CD4-positive, alpha-beta T cell treated with Interleukin-17A for 4 hours (primary cell): ENCODE measurements at places on chromosomes 1 and 21.

- no peak for DNase-seq
Observed at GRCh38 chr1:101040666-101041065, 15.1 kb upstream of the DPH5 start.

- no peak for DNase-seq
Observed at GRCh38 chr1:83818916-83819315, 180.0 kb downstream of the TTLL7 start.

DNA sequence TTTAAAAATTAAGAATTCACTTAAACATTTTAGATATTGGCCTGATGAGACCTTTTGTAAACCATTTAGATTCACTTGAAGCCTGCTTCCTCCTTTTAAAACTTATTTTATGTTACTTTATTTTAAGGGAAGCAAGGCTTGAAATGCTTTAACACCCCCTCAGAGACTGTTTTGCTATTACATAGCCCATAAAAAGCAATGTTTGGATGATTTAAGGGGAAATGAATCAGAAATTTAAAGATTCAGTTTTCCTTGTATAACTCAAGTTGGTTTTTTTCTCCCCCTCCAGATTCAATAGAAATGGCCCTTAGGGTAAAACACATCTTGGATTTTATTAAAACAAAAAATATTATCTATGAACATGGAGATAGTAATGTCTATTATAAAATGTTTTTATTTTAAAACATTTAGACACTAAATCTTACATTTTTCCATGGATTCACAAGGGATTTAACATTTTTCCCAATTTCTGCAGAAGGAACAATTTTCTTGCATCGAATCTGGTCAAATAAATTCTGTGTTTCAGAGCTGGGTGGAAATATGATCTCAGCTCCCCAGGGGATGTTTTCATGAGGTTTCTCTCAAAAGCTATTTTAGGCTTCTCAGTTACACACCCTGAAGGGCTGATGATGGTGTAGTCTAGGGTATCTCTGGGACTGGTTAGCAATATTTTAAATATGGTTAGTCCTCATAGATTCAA, 69.3 kb upstream of the WARS2 start:
- DNase-seq, result no peak

GRCh38 chr1:205656236-205656635, 24.1 kb downstream of the SLC45A3 start:
- no peak for DNase-seq

GRCh38 chr1:230824919-230825721, 43.2 kb downstream of the C1orf198 start:
- no peak for DNase-seq

- no peak for DNase-seq
Observed at GRCh38 chr1:161082996-161083747, 6.2 kb downstream of the NECTIN4 start.

- no peak for DNase-seq
Observed at GRCh38 chr21:37008724-37009123, 2.2 kb downstream of the RIPPLY3 start.

DNA sequence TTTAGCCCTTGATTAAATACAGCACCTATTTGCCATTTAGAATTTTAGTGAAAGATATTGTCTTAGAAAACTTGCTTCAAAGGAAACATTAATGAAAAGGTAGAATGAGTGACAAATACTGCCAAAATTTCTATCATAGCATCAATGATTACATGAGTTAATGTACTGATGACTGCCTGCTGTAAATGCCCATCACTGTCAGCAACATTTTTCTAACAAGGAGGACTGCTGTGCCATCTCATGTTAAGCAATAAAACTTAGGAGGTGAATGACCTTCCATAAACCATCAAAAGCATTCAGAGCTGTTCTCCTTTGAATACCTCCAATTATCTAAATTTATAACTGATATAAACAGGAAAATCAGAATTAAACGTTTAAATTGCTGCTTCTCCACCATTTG, 54.3 kb downstream of the GRIK1 start:
- DNase-seq, result no peak

DNA sequence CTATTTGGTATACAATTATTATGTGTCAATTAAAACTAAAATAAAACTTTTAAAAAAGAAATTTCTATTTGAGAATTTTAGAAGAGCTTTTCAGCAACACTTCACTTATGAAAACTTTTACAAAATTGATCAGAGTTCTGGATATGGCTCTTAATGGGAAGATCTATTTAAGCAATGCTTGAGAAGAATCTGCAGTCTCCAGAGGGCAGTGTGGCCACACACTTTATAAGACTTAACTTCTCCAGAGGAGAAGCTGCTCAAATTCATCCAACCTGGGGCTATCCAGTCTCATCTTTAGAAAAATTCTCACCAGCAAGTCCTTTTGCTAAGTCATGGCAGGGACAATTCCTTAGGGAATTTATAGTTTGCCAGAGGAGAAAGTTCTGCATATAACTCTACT, 25.2 kb upstream of the AGO1 start:
- no peak for DNase-seq

GRCh38 chr1:158112994-158113758, 67.5 kb upstream of the CD1D start:
- peak; percentile 58 for DNase-seq

DNA sequence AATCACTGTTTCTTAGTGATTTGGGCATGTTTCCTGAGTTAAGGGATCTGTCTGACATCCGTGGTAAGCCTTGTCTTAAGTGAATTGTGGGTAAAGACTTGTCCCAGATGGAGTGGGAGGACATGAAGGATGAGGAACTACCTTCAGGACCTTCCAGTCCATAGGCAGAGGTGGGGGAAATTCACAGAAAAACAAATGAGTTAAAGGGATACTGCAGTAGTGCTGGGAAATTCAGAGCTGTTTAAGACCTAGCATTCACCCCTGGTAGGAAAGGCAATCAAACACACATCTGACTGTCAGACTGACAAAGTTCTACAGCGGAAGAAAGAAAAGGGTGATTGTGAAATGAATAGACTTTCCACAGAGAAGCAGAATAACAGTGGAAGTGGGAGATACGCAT, 3.0 kb downstream of the GNAT2 start:
- no peak for DNase-seq

GRCh38 chr21:27683292-27683691, 716.4 kb upstream of the ADAMTS5 start:
- no peak for DNase-seq

GRCh38 chr1:47228644-47229030, 3.4 kb downstream of the TAL1 start:
- DNase-seq, result no peak

DNA sequence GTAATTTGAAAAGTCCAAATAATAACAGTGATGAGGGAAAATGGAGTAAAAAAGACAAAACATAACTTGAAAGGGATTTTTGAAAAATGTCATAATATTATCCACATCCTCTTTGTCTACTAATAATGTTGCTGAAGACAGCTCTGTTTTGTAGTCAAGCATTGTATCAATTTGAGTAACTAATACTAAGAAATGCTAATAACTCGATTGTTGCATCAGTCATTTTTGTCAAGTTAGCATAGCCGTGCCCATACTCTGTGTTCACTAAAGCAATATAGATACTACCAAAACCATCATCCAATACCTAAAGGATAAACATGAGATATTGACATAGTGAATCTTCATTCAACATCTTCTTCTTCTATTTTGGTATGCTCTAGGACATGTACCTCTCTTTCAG, 17.3 kb downstream of the PDC start:
- DNase-seq, result no peak

GRCh38 chr1:160748181-160748877, 9.3 kb downstream of the SLAMF7 start:
- DNase-seq, result no peak

DNA sequence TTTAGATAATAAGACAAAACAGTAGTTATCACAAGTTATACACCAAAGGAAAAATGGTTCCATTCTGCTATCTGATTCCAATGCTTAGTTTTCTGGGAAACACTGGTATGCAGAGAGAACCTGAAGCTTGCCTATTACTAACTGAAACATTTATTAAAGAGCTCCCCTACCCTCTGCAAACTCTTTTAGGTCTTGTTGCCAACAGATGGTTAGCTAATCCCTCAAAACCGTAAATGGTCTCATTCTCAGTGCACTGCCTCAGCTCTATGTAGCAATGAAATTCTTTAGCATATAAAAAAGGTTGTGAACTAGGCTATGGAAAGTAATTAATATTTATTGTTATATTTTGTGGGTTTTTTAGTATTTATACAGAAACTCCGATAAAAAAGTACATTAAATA, 20.4 kb downstream of the C21orf91 start:
- DNase-seq, result no peak

DNA sequence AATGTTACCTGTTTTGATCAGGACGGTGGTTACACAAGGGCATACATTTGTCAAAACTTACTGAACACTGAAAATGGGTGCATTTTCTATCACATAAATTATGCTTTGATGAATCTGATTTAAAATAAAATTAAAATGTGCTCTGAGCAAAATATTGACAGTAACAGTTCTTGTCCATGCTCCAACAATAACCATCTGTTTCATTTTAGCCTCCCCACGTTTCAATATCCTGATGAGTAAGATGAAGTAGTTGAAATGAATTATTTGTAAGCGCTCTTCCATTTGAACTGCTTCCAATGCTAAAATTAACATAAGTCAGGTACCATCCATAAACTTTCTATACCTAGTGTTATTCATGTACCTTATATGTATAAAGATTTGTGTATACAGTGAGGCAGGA, 365.4 kb downstream of the LTN1 start:
- DNase-seq, result no peak

DNA sequence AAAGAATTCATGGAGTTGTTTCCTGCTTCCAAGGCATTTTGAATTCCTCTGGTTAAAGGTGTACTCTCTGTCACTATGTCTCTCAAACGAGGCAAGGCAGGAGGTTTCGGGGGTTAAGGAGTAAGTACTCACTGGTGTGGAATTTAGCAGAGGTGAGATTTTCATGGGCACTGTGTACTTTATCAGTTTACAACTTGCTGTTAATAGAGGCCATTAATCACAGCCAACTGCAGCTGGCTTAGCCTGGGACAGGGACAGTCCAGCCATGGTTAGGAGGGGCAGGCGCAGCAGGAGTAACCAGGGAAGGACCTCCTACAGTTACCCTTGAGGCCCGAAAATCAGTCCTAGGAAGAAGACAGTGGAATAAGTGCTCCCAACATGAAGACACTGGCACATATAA, 18.1 kb upstream of the TMEM9 start:
- DNase-seq, result no peak

GRCh38 chr1:61053226-61053711, 29.1 kb upstream of the NFIA start:
- no peak for DNase-seq

- peak; percentile 85 for DNase-seq
Observed at GRCh38 chr1:34984793-34985608, at the start of gene TMEM35B. TSS of gene TMEM35B (minus strand) at chr1:34985347. CDS start at chr1:34985305, 42 bp downstream.

- DNase-seq, result no peak
Observed at GRCh38 chr1:178098262-178098661, 4.4 kb downstream of the RASAL2 start.

GRCh38 chr1:37118790-37119189, 84.5 kb upstream of the GRIK3 start:
- DNase-seq, result no peak

GRCh38 chr1:22815421-22816066, 104.9 kb downstream of the EPHB2 start:
- no peak for DNase-seq

DNA sequence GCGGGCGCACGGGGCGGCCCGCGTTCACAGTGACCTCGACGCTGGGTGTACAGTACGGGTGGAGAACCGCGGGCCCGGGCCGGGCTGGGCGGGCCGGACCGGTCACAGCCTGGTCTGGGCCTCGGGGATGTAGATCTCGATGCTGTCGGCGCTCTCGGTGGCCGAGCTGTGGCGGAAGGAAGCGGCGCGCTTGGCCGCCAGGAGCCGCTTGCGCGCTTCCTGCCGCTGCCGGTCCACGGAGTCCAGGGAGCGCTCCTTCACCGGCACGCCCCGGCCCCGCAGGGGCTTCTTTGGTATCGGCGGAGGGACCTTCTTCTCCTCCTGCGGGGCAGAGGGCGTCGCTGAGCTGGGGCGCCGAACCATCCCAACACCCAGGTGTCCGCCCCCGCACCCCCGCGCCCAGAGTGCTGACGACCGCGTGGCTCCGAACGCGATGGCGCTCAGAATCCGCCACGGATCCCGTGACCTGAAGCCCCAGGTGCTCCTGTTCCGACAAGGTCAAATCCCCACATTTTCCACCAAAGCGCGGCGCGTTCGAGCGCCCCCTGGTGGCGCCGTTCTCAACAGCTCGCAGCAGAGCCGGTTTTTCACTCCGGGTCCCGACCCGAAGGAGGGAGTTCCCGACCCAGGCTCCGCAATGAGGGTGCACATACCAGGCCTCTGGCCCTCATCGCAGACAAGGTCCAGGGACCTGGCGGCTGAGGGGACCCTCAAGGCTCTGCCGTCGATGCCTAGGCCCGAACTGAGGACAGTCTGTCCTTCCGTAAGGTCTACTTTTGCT, 6.6 kb upstream of the SMIM12 start:
- peak; percentile 97 for DNase-seq

DNA sequence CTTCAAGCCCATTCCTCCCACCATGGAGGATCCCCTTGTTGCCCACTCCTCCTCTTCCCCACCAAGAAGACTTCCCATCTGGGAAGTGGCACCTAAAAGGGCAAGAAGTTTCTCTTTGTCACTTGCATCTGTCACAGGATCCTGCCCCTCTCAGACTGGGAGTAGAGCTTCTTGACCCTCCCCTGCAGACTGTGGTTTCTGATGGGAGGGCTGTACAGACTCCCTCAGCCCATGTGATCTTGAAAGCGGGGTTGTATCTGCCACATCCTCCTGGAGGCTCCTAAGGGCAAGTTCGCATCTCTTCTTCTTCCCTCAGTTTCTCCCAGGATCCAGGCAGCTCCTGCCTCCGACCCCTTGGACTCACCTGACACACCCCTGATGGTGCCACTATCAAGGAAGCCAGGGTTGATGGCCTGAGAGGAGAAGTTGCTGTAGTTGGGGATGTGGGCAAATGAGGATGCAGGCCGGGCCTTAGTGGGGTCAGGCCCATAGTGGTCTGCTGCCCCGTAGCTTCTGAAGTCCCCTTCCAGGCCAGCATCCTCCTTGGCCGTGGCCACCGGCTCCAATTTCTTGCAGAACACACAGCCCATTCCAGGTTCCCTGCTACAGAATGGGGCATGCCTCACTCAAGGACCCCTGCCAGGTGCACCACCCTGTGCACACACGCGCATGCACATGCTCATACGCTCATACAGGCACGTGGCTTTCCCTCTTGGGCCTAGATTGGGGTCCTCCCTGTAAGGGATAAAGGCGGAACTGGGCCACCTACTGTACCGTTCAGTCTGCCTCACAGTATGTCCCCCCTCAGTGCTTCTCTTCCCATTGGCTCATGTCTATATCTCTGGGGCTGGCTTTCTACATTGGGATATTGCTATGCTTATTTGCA, 11.4 kb downstream of the FGR start:
- no peak for DNase-seq

GRCh38 chr1:38326856-38327255, 280.3 kb upstream of the POU3F1 start:
- no peak for DNase-seq

- no peak for DNase-seq
Observed at GRCh38 chr1:115685029-115685705, 43.4 kb downstream of the VANGL1 start.

GRCh38 chr1:47679301-47679791, 241.5 kb downstream of the FOXD2 start:
- DNase-seq, result no peak

GRCh38 chr1:97340951-97341350, 579.9 kb downstream of the DPYD start:
- DNase-seq, result no peak

GRCh38 chr1:206575894-206576737, 36.1 kb downstream of the EIF2D start:
- DNase-seq, result no peak
